ENCODE measurements at places on chromosomes 16 and 17.

GRCh38 chr17:8574687-8575086 lies 55.8 kb downstream of the MYH10 start:
- no peak for DNase-seq

DNA sequence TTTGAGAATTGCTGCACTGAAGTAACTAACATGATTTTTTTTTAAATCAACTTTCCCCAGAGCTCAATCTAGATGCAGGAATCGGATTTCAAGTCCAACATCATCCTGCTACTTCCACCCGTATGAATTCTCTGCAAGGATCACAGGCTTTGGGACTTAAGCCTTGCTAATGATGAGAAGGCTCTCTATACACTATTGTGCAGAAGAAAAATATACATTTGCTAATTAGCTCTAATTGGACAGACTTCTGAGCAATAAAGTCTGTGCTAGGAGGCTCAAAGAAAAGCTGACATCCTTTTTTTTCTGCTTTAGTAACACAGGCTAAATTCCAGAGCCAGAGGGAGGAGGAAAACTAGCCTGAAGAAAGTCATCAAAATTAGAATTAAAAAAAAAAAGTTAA lies 433.6 kb downstream of the PMP22 start:
- no peak for DNase-seq

- no peak for DNase-seq
These were observed 65.4 kb downstream of the MRC2 start for GRCh38 chr17:62692721-62693431.

GRCh38 chr17:48748718-48749566 lies 20.4 kb upstream of the HOXB13 start:
- DNase-seq: no peak

GRCh38 chr16:48812856-48813255 lies 202.9 kb upstream of the N4BP1 start:
- no peak for DNase-seq

GRCh38 chr17:7293816-7294613 lies 424 bp downstream of the YBX2 start:
- DNase-seq: peak; percentile 42

DNA sequence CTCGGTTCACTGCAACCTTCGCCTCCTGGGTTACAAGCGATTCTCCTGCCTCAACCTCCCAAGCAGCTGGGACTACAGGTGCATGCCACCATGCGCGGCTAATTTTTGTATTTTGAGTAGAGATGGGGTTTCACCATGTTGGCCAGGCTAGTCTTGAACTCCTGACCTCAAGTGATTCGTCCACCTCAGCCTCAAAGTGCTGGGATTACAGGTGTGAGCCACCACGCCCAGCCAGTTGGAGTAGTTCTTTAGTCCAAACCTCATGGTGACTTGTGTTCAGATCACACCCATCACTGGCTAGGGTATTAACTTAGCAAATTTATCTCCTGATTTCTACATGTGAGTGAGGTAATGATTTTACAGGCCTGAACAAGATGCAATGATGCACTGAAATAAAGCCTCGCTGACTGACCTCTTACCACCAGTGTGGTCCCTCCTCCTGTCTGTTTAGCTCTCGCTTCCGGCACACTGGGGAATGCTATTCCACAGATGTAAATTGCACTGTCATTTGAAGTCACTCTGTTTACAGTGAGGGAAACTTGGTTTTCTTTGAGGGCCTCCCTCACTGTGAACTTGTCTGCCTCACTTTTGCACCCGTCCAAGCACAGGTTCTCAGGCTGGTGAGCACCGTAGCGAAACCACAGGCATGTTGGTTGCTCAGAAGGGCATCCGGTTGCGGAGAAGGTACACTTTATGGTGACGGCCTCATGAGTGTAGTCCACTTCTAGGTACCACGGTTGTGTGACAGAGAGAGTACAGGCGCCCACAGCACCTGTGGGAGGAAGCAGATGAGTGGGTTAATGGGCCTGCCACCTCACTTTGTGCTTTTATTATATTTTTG lies 5.5 kb downstream of the IGSF6 start:
- no peak for DNase-seq

- peak; percentile 59 for DNase-seq
These were observed 1.2 kb upstream of the CCDC42 start for GRCh38 chr17:8745586-8746500.

- DNase-seq: no peak
These were observed 18.8 kb downstream of the IL34 start for GRCh38 chr16:70665113-70665694.

DNA sequence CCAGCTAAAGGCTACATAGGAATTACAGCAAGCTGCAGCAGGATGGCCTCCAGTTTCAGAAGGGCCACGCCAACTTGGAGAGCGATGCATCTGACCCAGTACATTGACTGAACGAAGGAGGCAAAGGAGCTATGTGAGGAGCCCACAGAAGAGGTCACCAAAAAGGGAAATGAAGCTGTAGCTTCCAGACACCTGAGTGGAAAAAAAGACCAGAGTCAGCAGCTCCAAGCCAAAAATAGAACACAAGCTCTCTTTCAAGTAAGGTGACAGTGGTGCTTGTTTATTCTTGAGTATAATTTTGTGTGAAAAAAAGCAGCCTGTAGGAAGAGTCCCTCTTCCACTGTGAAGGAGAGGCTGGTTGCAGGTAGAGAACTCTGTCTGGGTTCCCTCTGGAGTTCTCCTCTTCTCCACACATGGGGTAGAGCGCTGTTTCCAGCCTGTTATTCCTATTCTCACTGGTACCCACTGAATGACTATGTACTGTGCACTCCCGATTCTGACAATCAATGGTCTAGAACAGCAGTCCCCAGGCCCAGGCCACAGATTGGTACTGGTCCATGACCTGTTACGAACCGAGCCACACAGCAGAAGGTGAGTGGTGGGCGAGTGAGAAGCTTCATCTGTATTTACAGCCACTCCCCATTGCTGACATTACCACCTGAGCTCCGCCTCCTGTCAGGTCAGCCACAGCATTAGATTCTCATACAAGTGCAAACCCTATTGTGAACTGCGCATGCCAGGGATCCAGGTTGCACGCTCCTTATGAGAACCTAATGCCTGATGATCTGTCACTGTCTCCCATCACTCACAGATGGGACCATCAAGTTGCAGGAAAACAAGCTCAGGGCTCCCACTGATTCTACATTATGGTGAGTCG lies 15.1 kb downstream of the CCL4 start:
- no peak for DNase-seq

- no peak for DNase-seq
These were observed 3.5 kb upstream of the LYRM9 start for GRCh38 chr17:27896701-27897100.

DNA sequence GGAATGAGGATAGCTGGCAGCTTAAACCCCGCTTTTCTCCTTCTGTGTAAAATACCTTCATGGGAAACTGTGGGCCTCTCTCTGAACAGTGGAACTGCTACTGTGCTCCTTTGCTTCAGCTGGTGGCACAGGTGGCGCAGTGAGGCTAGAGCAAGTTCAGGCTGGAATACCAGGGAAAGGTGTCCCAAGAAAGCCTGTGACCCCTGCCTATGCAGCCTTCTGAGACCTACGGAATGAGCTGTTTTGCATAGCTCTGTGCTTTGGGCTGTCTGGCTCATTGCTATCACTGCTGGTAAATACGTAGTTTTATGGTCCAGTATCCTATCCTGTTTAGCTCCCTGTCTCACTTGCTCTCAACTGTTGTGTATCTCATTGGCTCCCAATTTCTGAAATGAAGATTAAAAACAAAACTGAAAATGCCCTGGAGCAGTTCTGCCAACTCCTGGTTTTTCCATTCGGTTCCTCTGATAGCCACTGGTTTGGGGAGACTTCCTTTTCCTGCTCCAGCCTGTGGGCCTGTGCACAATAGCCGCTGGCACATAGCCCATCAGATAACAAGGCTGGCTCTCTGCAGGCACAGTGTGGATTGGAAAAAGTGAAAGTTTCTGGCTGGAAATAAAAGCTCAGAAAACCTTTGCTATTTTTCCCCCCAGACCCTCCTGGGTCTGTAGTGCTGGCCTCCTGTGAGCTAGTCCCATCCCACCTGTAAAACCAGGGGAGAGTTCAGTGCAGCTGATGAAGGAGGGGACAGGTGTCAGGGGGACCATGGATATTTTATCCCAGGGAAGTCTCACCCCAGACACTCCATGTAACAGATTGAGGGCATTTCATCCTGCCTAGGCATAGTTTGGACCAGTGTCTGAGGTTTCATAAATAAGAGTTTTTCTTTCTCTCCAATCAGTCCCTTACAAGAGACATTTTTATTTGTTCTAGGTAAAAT lies 24.0 kb downstream of the LIMD2 start:
- DNase-seq: peak; percentile 73

GRCh38 chr16:53745086-53745485 lies 41.1 kb downstream of the FTO start:
- DNase-seq: peak; percentile 27
